Adrenal gland (tissue), 19 donors: ENCODE measurements at places on chromosomes 5 and 9. TPM values are rescaled to one million over a fixed set of nuclear protein-coding genes. Genes with fewer than 3 reads are reported as not detected.

DNA sequence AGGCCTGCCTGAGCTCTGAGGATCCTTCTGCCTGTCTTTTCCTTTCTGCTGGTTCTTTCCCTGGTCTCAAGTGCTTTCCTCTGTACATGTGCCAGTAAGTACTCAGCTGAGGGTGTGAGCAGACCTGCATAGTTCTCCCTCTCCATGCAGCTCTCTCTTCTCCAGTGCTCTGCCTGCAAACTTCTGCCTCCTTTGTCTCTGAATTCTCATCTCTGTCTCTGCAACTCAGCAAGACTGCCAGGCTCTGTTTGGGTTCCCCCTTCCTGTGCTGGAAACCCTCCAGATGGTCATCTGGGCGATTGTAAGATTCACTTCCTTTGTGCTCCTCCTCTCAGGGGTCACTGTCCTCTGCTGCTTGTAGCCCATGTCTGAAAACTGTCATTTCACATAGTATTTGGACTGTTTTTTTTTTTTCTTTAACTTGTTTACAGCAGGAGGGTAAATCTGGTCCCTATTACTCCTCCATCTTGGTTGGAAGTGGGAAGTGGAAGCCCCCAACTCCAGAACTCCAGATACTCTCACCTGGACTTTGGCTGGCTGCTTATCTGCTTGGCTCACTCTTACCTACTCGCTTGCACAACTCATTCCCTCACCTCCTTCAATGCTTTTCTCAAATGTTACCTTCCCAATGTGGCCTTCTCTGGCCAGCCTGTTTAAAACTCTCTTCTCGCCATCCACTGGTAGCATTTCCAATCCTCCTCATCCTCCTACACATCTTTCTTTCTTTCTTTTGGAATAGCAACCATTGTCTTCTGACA, 175.3 kb upstream of the TBC1D2 start:
- no peaks in the 10 kb centered on the region for H3K4me1 ChIP-seq
- no peaks in the 10 kb centered on the region for H3K27me3 ChIP-seq
- peak; percentile 56 for DNase-seq

Gene RMRP
- total RNA-seq = 885 TPM

GRCh38 chr9:17222932-17223331, 88.1 kb downstream of the CNTLN start:
- H3K36me3 ChIP-seq = no peaks in the 10 kb centered on the region
- H3K27ac ChIP-seq = no peak overlapping the region
- DNase-seq = no peak
- H3K4me3 ChIP-seq = no peak overlapping the region

DNA sequence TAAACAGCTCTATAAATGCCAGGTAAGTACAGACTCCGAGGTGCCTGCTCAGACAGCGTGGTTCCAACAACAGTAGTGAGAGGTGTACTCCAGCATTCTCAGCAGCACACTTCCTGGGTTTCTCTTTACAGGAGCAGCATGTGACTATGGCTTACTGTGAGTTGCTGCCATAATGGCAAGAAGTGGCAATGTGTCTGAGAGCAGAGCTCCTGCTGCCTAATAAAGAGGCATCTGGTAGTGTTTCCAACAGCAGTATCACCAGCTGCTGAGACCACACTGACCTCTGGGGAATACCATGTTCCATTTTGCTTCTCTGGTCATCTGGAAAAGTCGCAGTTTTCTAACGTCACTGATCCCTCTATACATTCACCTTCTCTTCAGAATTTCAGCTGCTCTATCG, 398.2 kb downstream of the SLCO4C1 start:
- no peaks in the 10 kb centered on the region for H3K4me1 ChIP-seq
- H3K36me3 ChIP-seq = no peaks in the 10 kb centered on the region
- no peaks in the 10 kb centered on the region for H3K27me3 ChIP-seq
- no peak for DNase-seq
- no peak overlapping the region for H3K4me3 ChIP-seq
- no peak overlapping the region for H3K27ac ChIP-seq

DNA sequence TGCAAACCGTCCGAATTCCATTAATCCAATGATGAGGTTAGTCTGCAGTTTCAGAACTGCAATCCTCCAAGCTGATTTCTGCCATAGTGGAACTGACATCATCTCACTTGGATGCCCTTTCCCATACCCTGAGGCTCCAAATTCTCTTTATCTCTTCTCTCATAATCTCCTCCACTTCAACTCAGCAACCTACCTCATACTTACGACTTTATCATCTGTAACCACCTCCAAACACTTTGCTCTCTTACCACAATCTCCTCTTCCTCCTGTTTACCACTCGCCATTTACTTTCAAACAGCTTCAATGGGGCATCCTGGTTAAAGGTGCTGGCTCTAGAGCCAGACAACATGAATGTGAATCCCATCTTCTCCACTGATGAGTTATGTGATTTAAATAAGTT, 223.2 kb downstream of the EPB41L4A start:
- H3K36me3 ChIP-seq = no peaks in the 10 kb centered on the region
- no peaks in the 10 kb centered on the region for H3K4me1 ChIP-seq
- H3K27ac ChIP-seq = no peak overlapping the region
- no peak for DNase-seq

GRCh38 chr9:124790801-124791505, 14.0 kb downstream of the OLFML2A start:
- no peak overlapping the region for H3K27ac ChIP-seq
- no peaks in the 10 kb centered on the region for H3K4me1 ChIP-seq
- no peak for DNase-seq
- H3K36me3 ChIP-seq = no peaks in the 10 kb centered on the region

- H3K27ac ChIP-seq = no peak overlapping the region
- no peaks in the 10 kb centered on the region for H3K4me1 ChIP-seq
- peak; percentile 32 for DNase-seq
- H3K27me3 ChIP-seq = no peaks in the 10 kb centered on the region
Measured at GRCh38 chr9:118522093-118523028, 818.2 kb downstream of the TLR4 start.

DNA sequence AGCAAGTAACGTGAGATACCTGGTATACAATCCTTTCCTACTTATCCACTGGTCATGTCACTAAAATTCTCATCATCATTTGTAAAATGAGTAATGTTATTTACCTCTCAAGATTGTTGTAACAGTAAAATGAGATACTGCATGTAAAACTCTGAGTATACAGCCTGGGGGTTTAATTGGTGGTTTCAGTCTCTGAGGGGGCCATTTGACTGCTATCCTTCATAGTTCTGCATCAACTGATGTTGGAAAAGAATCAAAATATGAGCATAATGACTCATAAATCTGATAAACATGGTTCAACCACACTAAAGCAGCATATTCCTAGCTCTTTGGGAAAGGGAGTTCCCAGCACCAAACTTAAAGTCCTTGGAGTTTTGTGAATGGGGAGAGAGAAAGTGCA, 181.0 kb upstream of the GHR start:
- DNase-seq = no peak
- H3K27me3 ChIP-seq = no peaks in the 10 kb centered on the region
- H3K4me3 ChIP-seq = no peak overlapping the region
- H3K4me1 ChIP-seq = no peaks in the 10 kb centered on the region

GRCh38 chr5:13930541-13931171, 13.8 kb downstream of the DNAH5 start:
- no peak overlapping the region for H3K27ac ChIP-seq
- H3K27me3 ChIP-seq = no peaks in the 10 kb centered on the region
- H3K36me3 ChIP-seq = no peaks in the 10 kb centered on the region
- no peak overlapping the region for H3K4me3 ChIP-seq
- DNase-seq = no peak

Gene FBN2
- total RNA-seq = 8.9 TPM

DNA sequence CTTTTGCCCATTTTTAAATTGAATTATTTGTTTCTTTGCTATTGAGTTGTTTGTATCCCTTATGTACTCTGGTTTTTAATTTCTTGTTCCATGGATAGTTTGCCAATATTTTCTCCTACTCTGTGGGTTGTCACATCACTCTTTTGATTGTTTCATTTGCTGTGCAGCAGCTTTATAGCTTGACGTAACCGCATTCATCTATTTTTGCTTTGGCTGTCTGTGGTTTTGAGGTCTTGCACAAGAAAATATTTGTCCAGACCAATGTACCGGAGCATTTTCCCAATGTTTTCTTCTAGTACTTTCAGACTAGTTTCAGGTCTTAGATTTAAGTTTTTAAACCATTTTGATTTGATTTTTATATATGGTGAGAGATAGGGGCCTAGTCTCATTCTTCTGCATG, 36.2 kb upstream of the ZNF366 start:
- H3K4me1 ChIP-seq = no peaks in the 10 kb centered on the region
- H3K4me3 ChIP-seq = no peak overlapping the region
- no peak for DNase-seq
- no peaks in the 10 kb centered on the region for H3K27me3 ChIP-seq
- no peaks in the 10 kb centered on the region for H3K36me3 ChIP-seq
- no peak overlapping the region for H3K27ac ChIP-seq

Gene MVB12B
- total RNA-seq = 13.8 TPM

Gene IL5
- total RNA-seq = not detected

DNA sequence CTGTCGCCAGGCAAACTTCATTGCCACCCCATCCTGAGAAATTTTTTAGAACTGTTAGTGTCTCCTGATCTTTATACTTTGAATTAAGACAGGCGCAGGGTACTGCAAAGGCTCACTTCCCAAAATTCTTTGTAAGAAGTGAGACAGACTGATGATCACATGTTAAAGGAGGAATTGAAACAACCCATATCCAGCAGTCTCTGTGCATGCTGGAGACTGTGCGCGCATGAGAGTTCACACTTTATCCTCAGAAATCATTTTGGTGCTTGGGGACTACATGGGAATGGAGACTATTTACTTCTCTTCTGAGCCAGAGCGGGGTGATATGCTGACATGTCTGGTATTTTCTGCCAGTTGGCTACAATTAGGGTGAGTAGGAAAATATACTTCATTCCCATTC, 91.2 kb downstream of the ZNF474 start:
- no peak overlapping the region for H3K27ac ChIP-seq
- H3K4me3 ChIP-seq = no peak overlapping the region
- no peaks in the 10 kb centered on the region for H3K27me3 ChIP-seq
- H3K4me1 ChIP-seq = no peaks in the 10 kb centered on the region
- H3K36me3 ChIP-seq = no peaks in the 10 kb centered on the region
- no peak for DNase-seq

Gene IFNK
- total RNA-seq = not detected

Gene SLC34A1
- total RNA-seq = not detected

Gene CMBL
- 29.2 TPM for total RNA-seq

DNA sequence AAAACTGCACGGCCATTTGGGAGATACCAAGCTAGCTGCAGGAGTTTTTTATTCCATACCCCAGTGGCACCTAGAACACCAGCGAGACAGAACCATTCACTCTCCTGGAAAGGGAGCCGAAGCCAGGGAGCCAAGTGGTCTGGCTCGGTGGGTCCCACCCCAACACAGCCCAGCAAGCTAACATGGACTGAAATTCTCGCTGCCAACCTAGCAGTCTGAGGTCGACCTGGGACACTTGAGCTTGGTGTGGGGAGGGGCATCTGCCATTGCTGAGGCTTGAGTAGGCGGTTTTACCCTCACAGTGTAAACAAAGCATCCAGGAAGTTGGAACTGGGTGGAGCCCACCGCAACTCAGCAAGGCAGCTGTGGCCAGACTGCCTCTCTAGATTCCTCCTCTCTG, 108.9 kb upstream of the CHD1 start:
- H3K36me3 ChIP-seq = no peaks in the 10 kb centered on the region
- no peak for DNase-seq
- H3K27ac ChIP-seq = no peak overlapping the region
- no peak overlapping the region for H3K4me3 ChIP-seq
- H3K4me1 ChIP-seq = peaks cover 1% of the 10 kb centered on the region

DNA sequence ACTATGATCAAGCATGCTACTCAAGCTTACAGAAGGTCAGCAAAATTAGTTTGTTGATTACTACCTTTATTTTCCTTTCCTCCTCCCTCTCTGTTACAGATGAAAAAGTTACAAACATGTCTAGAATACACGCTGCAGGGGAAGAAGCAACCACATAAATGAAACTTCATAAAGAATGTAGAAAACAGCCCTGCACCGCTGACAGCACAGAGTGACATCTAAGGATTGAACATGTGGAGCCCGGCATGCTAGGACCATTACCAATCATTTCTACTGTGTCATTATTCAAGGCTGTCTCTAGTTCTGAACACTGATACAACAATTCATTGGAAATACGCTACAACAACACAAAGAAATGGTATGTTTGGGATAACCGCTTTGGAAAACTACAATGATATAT, 261.1 kb downstream of the MLLT3 start:
- no peak for DNase-seq
- no peaks in the 10 kb centered on the region for H3K36me3 ChIP-seq
- H3K4me3 ChIP-seq = no peak overlapping the region
- no peaks in the 10 kb centered on the region for H3K27me3 ChIP-seq
- peaks cover 18% of the 10 kb centered on the region for H3K4me1 ChIP-seq

DNA sequence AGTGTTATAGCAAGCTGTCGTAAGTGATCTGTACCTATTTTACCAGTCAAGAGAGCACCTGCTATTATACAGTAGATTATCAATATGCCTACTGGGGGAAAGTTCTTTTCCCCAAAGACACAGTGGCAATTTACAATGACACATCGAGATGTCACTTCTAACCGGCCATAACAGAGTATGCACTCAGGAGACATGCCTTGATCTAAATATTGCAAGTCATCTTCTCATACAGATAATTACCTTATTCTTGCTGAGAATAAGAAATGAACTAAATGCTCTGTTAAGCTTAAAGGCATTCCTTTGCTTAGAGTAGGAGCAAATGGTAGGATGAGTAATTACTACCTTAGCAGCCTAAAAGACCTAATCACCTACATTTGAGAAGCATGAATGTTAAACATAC, 71.6 kb downstream of the PKD2L2 start:
- no peaks in the 10 kb centered on the region for H3K4me1 ChIP-seq
- no peak for DNase-seq
- no peaks in the 10 kb centered on the region for H3K27me3 ChIP-seq
- no peak overlapping the region for H3K4me3 ChIP-seq

DNA sequence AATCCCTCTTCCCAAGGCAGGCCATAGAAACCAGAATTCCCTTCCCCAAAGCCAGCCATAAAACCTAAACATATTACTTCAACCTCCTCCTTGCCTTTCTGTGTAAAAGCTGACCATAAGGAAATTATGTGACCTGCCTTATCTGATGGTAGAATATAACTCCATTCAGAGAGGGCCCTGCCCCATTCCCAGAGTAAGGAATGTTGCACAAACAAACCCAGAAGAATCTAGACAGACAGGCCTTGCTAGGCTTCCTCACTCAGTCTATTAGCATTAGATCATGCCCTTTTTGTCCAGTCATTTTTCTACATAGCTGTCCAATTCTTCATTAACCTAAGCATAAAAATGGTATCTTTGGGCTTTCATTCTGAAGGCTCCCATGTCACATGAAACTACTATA, 17.8 kb upstream of the IFNB1 start:
- H3K4me1 ChIP-seq = peaks cover 17% of the 10 kb centered on the region
- no peaks in the 10 kb centered on the region for H3K27me3 ChIP-seq
- no peak overlapping the region for H3K4me3 ChIP-seq
- H3K36me3 ChIP-seq = no peaks in the 10 kb centered on the region
